ENCODE measurements at places on chromosomes 12 and 14.
A peak's percentile ranks its signal among the peaks of the same experiment; 100 is the strongest.

- H3K4me3 ChIP-seq = peak overlapping the region; percentile 55
- DNase-seq = no peak
- no peaks in the 10 kb centered on the region for H3K27me3 ChIP-seq
Observed at GRCh38 chr12:48184549-48184922, 1.1 kb downstream of the CCDC184 start.

- H3K4me1 ChIP-seq = no peaks in the 10 kb centered on the region
- H3K4me3 ChIP-seq = no peak overlapping the region
- H3K27ac ChIP-seq = no peak overlapping the region
- no peaks in the 10 kb centered on the region for H3K27me3 ChIP-seq
Observed at GRCh38 chr12:110916295-110916875, 4.0 kb downstream of the MYL2 start.

- H3K4me3 ChIP-seq = no peak overlapping the region
- no peak for DNase-seq
- H3K27ac ChIP-seq = no peak overlapping the region
- H3K36me3 ChIP-seq = no peaks in the 10 kb centered on the region
Observed at GRCh38 chr12:10562306-10562933, 51.0 kb downstream of the MAGOHB start.

DNA sequence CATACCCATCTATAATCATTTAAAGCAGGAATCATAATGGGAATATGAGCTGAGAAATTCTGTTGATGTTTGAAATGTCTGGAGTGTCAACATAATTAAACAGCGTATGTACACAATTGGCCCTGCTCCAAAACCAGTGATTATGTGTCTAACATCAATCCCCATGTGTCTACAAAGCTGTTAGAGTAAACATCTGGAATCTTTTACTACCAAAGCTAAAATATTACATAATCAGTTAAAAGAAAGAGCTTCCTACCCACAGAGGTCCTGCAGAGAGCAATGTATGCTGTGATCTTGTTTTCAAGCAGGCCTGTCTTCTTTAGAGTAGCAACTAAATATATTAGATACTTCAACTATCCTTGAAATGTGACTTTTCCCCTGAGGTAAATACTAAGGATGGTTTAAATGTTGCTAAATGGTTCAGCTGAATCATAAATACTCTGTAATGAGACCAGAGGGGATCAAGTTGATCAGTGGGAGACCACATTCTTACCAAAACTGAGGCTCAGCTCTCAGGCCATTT lies 74.3 kb downstream of the RASSF8 start:
- H3K27ac ChIP-seq = no peak overlapping the region
- no peak for DNase-seq
- H3K36me3 ChIP-seq = no peaks in the 10 kb centered on the region
- H3K4me1 ChIP-seq = peaks cover 43% of the 10 kb centered on the region
- H3K27me3 ChIP-seq = no peaks in the 10 kb centered on the region

DNA sequence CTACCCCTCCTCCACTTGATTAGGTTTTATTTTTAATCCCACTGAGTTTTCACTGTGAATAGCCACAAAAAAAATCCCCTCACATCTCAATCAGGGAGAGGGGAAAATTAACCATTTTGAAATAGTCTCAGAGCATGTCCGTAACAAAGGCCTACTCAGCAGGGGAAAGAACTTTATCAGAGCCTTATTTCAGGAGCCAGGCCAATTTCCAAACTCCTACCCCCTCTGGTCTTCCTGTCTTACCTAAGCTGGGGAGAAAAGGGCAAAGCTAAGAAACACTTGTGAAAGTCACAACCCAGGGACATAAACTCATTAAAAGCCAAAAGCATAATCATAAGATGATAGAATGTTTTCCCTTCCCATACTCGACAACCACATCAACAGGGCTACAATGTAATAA lies 260.3 kb upstream of the DIO3 start:
- H3K4me1 ChIP-seq = no peaks in the 10 kb centered on the region
- DNase-seq = no peak
- no peaks in the 10 kb centered on the region for H3K36me3 ChIP-seq
- H3K27ac ChIP-seq = no peak overlapping the region

- no peak overlapping the region for H3K27ac ChIP-seq
- H3K36me3 ChIP-seq = no peaks in the 10 kb centered on the region
- H3K27me3 ChIP-seq = no peaks in the 10 kb centered on the region
- no peak for DNase-seq
- no peak overlapping the region for H3K4me3 ChIP-seq
Observed at GRCh38 chr12:10663869-10664268, 10.0 kb downstream of the STYK1 start.

GRCh38 chr14:98698341-98698740 lies 573.7 kb downstream of the BCL11B start:
- H3K4me1 ChIP-seq = no peaks in the 10 kb centered on the region
- H3K4me3 ChIP-seq = no peak overlapping the region
- no peaks in the 10 kb centered on the region for H3K36me3 ChIP-seq
- peak; percentile 69 for DNase-seq

DNA sequence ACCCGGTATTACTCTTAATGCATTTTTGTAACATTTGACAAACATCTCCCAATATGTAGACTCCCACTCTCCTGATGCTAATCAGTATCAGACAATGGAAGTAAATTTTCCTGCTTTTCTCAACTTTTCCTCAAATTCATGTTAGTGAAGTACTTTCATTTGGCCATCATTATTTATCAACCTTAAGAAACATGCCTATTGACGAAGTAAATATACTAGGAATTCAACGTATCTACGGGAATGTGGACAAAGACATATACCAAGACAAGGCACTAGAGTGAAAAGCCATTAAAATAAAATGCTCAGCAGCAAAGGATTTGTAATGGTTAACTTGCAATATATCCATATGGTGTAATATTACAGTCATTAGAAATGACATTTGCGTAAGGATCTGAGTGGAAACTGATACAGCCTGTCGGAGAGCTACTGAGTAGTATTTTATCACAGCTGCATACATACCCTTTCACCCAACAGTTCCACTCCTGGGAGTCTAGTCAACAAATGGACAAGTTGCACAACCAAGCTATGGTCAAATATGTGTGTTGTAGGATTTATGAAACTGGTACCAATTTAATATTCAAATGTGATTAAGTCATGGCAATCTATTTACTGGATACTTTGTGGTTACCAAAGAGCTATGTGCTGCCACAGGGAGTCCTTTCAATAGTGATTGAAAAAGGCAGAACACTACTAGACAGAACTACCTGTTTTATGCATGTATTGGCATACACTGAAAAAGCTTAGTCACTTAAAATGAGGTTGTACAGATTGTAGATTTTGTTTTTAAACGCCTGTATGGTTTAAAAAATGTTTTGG lies 26.5 kb downstream of the NUDT4 start:
- H3K4me3 ChIP-seq = no peak overlapping the region
- H3K36me3 ChIP-seq = no peaks in the 10 kb centered on the region
- H3K27ac ChIP-seq = no peak overlapping the region
- no peaks in the 10 kb centered on the region for H3K27me3 ChIP-seq
- no peaks in the 10 kb centered on the region for H3K4me1 ChIP-seq
- no peak for DNase-seq

- H3K27me3 ChIP-seq = no peaks in the 10 kb centered on the region
- no peak for DNase-seq
- no peak overlapping the region for H3K4me3 ChIP-seq
- H3K27ac ChIP-seq = no peak overlapping the region
- H3K36me3 ChIP-seq = peaks cover 26% of the 10 kb centered on the region
- no peaks in the 10 kb centered on the region for H3K4me1 ChIP-seq
Observed at GRCh38 chr14:65015391-65015790, 28.7 kb downstream of the FNTB start.

DNA sequence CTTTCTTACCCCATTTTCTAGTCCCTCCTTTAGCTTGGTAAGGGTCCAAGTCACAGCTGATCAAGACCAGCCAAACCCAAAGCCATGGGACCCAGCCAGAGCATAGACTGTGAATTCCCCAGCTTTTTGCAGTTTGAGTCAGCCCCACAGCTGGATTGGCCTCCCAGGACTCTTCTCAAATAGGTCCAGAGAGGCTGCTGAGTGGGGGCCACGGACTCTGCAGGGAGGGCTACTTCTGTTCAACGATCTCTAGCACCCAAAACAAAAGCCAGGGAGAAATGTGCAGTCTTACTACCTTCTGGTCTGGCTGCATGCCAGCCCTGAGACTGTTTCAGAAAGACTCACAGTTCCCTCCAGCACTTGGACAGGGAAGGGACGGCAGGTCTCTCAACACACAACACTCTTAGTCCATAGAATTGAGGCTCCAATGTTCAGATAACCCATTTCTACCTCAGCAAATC lies 1.6 kb downstream of the VDR start:
- peak overlapping the region; percentile 60 for H3K27ac ChIP-seq
- H3K27me3 ChIP-seq = no peaks in the 10 kb centered on the region
- no peak for DNase-seq
- H3K4me3 ChIP-seq = peak overlapping the region; percentile 56
- H3K4me1 ChIP-seq = peaks cover 43% of the 10 kb centered on the region
- no peaks in the 10 kb centered on the region for H3K36me3 ChIP-seq

DNA sequence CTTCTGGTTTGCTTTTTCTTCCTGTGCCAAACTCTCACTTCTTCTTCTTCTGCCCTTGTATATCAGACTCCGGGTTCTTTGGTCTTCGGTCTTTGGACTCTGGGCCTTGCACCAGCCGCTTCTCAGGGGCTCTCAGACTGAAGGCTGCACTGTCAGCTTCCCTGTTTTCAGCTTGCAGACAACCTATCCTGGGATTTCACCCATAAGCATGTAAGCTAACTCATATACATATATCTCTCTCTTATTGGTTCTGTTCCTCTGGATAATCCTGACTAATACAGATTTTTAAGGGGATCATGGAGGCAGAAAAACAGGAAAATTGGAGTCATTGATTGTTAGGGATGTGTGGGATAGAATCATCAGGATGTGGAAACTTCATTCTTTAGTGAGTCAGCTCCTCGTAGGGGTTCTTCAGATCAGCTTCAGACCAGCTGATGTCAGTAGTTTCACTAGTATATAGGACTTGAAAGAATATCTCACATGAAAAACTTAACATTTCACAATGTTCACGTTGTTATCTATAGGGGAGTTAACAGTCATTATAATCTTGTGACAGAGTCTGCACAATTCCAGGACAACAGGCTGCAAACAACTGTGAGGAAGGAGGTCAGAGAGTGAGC lies 102.9 kb downstream of the RASSF9 start:
- DNase-seq = no peak
- H3K27ac ChIP-seq = no peak overlapping the region
- no peaks in the 10 kb centered on the region for H3K27me3 ChIP-seq
- no peaks in the 10 kb centered on the region for H3K4me1 ChIP-seq
- H3K36me3 ChIP-seq = no peaks in the 10 kb centered on the region
- no peak overlapping the region for H3K4me3 ChIP-seq

- no peak for DNase-seq
- no peak overlapping the region for H3K4me3 ChIP-seq
- no peaks in the 10 kb centered on the region for H3K36me3 ChIP-seq
- no peaks in the 10 kb centered on the region for H3K27me3 ChIP-seq
Observed at GRCh38 chr14:75609606-75610475, 31.4 kb downstream of the FLVCR2 start.

DNA sequence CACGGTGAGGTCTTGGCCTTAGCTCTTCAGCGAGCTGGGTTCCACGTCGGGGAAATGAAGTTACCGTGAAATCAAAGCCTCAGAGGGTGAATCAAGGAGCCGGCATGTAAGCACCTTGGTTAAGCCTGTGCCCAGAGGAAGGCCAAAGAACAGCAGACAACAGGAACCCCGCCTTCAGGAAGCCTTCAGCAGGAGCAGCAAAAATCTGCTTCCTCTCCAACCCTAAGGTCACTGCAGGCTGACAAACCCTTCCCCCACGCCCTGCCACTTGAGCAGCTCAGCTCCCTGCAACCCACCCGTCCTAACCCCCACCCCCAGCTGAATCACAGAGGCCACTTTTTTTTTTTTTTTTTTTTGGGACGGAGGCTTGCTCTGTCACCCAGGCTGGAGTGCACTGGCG lies 72.9 kb upstream of the LTA4H start:
- no peaks in the 10 kb centered on the region for H3K4me1 ChIP-seq
- no peak for DNase-seq
- H3K36me3 ChIP-seq = no peaks in the 10 kb centered on the region

Measured in vagina (tissue), 2 donors.